ENCODE measurements at places on chromosomes 2 and 18. TPM values are rescaled to one million over a fixed set of nuclear protein-coding genes. Genes with fewer than 3 reads are reported as not detected.

Gene ERFE
- polyA plus RNA-seq, result 1.6 TPM

Gene NLRC4
- polyA plus RNA-seq, result 0.49 TPM

Gene ATOH8
- 18.6 TPM for polyA plus RNA-seq

Gene DBI
- polyA plus RNA-seq, result 1,066 TPM

Gene TEX44
- not detected for polyA plus RNA-seq

GRCh38 chr2:221025398-221025797 lies 546.7 kb downstream of the EPHA4 start:
- peak; percentile 29 for DNase-seq

GRCh38 chr18:8008033-8008432 lies 440.9 kb downstream of the PTPRM start:
- no peak for DNase-seq

DNA sequence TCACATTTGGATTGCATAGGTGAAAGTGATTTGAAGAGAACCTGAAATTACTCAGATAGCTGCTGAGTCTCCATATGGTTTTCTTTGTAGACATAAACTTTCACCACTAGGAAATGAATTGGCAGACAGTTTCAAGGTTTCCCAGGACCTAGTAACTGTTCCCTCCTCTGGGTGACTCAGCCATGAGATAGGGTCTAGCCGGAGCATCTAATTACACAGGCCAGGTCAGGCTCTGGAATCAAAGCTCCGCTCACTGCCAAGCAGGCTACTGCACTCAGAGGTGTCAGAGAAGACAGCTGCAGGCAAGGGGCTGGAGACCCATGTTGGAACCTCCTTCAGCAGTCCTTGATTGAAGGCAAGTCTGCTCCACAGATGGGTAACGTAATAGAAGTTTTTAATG lies 429.2 kb downstream of the TNS1 start:
- peak; percentile 34 for DNase-seq

DNA sequence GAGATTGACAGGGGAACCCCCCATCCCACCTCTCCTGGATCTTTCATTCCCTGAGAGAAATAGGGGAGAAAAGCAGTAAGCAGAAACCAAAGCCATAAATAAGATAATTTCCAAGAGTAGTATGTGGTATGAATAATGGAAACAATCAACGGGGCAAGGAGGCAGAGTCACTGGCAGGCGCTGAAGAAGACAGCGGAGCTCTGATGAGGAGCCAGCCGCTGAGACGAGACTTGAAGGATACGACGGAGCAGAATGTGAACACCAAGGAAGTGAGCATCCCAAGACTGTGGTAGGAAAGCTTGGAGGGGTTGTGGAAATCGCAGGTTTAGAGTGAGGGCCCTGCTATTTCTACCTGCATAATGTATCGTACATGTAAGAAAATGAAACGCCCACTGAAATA lies 93.6 kb upstream of the CBLN2 start:
- no peak for DNase-seq

DNA sequence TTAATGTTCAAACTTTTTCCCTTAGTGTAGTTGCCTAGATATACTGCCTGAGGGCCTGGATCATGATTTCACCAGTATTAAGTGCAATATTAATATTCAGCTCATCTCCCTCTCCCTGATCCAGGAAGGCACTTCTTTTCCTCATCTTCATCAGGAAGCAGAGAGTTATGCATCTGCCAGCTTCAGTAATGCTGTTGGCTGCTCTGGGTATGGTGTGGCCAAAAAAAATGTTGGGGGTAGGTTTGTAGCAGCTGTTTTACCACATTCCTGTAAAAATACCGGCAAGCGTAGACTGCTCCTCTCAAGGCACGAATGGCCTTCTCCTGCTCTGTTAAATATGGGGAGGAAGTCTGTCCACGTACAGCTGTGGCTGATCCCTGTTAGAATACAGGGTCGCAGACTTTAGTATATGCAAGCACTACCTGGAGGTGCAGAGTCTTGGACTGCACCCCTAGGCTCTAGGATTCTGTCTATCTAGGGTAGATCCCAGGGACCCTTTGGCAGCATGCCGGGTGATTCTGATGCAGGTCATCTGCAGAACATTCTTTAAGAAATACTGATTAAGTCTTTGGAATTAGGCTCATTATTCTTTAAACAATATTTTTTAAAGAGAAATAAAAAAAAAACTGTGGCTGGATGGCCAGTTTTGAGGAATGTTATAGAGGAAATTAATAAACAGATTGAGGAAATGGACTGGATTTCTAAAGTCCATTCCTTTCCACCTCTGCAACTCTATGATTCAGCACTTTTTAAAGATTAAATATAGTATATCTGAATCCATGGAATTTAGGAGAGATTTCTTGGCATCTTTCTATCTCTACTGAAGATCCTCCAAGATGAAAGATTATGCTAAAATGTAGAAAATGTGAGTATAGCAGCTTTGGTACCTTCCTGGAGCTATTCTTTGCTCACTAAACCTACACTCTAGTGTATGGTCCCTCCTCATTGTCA lies 21.0 kb upstream of the GLS start:
- peak; percentile 10 for DNase-seq

GRCh38 chr18:59631583-59632181 lies 65.5 kb downstream of the CCBE1 start:
- no peak for DNase-seq

DNA sequence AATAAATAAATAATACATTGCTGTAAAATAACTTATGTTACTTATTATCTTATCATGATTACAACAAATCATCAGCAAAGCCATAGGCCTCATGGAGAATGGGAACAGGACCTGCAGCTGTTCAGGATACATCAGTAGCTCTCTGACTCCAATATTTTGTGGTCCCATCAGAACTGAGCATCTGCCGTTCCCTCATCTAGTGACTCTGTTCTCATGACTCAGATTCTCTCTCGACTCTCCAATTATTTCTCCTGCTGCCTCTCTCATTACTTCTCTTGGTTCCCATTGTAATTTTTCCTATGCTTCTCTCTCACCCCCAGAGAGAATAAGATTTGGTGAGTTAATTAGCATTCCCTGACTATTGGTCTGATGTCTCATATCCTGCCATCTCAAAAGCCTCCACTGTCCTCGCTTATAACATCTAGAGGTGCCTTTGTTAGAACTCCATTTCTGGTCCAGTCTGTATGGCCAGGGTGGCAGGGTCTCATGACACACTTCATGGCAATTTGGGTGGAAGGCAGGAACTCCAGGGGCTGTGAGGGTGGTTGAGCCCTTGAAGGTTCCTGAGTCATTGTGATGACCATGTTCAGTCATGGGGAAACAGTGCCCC lies 78.0 kb upstream of the TANC1 start:
- DNase-seq, result no peak

GRCh38 chr2:181670632-181671031 lies 9.7 kb downstream of the NEUROD1 start:
- no peak for DNase-seq

- DNase-seq, result no peak
Measured at GRCh38 chr2:39875914-39876267, 96.8 kb upstream of the THUMPD2 start.

- no peak for DNase-seq
Measured at GRCh38 chr2:237092920-237093781, 7.5 kb downstream of the COPS8 start.
